EH (cell line): ENCODE measurements at places on chromosomes 13 and 19.

DNA sequence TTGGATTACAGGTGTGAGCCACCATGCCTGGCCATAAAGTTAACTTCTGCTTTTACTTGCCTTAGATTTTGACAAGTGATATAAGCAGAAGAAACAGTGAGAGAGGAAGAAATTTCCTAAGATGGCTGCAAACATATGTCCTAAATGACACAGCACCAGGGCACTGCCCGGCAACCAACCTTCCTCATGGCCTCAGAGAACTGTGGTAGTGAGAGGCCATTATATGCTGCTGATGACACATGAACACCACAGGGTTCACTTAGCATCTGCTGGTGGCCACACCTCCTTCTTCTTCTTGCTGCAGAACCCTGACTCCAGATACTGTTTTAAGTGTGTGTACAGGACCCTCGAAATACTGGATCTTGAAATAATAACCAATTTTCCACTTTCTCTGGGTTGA is 88.2 kb downstream of the KCTD12 start:
- no peak for DNase-seq

GRCh38 chr19:2055931-2056836 is 5.1 kb upstream of the MKNK2 start:
- peak; percentile 87 for DNase-seq

DNA sequence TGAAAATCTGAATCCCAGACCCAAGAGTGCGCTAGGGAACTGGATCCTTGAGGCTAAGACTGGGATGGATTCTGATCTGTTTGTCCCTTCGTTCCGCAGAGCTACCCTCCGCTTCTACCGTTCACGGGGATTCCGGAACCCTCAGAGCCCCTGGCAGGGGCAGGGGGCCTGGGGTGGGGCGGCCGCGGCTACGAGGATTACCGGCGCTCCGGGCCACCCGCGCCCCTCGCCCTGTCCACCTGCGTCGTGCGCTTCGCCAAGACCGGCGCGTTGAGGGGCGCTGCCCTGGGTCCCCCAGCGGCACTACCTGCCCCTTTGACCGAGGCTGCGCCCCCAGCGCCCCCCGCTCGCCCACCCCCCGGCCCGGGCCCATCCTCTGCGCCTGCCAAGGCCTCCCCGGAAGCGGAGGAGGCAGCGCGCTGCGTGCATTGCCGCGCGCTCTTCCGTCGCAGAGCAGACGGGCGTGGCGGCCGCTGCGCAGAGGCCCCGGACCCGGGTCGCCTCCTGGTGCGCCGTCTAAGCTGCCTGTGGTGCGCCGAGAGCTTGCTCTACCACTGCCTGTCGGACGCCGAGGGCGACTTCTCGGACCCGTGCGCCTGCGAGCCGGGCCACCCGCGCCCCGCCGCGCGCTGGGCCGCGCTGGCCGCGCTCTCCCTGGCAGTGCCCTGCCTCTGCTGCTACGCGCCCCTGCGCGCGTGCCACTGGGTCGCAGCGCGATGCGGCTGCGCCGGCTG is 7.1 kb downstream of the SPRED3 start:
- no peak for DNase-seq

GRCh38 chr19:1122972-1123363 is 19.2 kb downstream of the GPX4 start:
- peak; percentile 83 for DNase-seq

DNA sequence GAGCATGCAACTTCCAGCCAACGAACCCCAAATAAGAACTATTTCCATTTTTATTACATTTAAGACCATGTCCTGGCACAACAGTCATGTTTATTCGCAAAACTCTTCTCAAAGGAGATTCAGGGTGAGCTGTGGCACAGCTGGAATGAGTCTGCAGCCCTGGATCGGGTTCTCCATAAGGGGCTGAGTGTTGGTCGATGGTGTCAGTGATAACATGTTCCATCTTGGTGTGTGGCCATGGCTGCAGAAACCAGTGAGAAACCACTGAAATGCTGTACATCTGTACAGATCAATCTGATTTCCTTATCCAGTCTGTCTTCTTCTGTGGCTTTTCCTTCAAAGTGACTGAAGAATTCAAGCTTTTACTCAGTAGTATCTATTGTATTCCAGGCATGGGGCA is 15.2 kb downstream of the FAM124A start:
- no peak for DNase-seq

DNA sequence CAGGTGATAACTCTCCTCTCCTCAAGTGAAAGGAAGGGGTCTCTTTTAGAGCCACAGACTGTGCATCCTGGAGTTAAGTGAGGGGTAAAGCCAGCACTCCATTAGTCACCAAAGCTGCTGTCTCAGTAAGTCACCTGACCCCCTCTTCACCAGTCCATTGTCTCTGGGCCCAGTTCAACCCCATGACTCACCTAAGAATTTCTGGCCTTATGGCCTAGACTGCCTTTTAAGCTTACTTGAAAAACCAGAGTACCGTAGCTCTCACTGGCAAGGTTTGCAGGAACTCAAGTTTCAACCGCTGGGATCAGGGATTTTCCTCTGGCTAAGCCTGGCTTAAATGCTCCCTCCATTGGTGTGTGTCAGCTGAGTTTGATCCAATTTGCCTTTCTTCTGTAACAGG is 23.4 kb upstream of the EID2 start:
- DNase-seq = peak; percentile 6

DNA sequence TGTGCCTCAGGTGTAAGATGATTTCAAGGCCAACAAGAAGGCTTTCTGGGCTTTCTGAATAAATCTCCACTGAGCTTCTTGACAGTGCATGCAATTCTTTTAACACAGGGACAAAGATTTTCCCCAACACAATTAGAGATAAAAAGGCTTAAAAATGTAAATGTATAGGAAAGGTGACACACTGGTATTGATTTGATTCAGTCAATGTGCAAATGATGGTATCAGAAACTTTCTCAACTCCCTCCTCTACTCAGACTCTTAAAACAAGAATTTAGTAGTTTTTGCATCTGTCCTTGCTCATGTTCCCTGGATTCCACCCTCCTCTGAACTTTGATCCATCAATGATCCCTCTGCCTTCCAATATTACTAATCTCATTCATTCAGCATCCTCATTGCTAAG is 111.6 kb upstream of the FNDC3A start:
- DNase-seq = no peak

DNA sequence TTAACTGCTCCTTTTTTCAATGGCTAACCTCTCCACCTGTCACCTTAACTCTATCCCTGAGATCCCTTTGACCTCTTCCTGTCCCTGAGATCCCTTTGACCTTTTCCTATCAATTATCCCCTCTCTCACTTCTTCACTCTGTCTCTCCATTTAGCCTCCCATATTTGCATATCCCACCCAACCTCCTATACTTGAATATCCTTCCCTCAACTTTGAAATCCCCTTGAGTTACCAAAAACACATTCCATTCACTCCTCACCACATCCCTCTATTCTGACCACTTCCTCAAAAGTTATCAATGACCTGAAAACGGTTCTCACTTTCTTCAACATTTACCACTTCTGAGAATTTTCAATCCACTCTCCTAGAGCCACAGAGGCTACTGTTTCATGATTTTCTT is 3.0 kb downstream of the MYCBP2 start:
- DNase-seq = no peak

DNA sequence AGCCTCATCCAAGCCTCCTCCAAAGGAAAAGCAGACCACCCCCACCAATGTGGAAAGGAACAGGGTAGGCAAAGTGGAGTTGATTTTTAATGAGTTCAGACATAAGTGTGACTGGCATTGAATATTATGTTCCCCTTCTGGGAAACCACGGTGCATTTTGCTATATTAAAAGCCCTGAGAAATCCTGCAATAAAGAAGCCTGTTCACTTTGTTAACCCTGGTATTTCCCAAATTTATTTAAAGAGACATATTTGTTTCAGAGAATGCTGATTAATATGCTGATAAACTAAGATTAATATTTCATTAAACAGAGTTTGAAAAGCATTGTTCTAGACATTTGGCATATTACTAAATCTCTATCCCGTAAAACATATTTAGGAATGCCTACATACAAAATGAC is 151.4 kb downstream of the FGF14 start:
- DNase-seq = no peak

DNA sequence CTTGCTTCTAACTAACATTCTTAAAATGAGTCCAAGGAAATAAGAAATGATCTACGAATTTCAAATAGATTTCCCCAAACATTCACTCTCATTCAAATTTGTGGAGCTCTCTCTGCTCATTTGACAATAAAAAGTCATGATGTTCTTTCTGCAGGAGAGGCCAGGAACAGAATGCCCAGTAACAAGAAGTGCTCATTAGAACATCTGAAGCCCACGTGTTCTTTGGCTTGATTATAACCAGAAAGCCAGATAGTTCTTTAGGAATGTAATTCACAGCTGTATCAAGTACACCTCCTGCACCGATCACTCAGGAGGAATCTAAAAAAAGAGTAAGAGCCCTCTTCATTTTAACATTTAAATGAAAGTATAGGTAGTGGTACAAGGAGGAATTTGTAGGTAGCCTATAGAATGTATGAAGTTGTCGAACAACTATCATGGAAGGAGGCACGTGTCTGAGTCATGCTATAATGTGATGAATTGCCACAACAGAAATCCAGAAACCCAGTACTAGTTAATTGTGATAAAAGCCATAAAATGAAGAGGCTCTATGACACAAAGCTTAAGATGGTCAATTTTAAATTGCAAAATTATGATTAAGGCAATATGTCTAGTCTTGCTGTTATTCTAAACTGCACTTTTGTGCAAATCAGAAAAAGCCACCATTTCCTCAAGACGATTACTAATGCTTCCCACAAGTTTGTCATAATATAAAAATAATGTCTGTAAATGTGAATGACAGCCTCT is 12.8 kb downstream of the MEDAG start:
- peak; percentile 13 for DNase-seq

GRCh38 chr13:23605831-23606230 is 35.6 kb downstream of the TNFRSF19 start:
- no peak for DNase-seq

GRCh38 chr19:8561075-8561764 is 16.0 kb downstream of the MYO1F start:
- no peak for DNase-seq

DNA sequence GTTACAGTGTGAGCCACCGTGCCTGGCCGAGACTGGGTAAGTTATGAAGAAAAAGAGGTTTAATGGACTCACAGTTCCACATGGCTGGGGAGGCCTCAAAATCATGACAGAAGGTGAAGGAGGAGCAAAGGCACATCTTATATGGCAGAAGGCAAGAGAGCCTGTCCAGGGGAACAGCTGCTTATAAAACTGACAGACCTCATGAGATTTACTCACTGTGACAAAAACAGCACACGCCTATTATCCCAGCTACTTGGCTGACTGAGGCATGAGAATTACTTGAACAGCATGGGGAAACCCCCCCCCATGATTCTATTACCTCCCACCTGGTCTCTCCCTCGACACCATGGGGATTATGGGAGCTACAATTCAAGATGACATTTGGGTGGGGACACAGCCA is 23.4 kb upstream of the ZNF561 start:
- no peak for DNase-seq
